ENCODE measurements at places on chromosomes 7 and 10.

- no peak for DNase-seq
Observed at GRCh38 chr10:36670621-36671402, 454.6 kb upstream of the ANKRD30A start.

- DNase-seq = no peak
Observed at GRCh38 chr7:68820321-68820720, 778.0 kb upstream of the AUTS2 start.

GRCh38 chr10:102596506-102596971 lies 47.7 kb upstream of the TRIM8 start:
- DNase-seq = peak; percentile 75

- DNase-seq = peak; percentile 66
Observed at GRCh38 chr10:88810196-88810961, 7.8 kb downstream of the LIPM start.

- DNase-seq = no peak
Observed at GRCh38 chr7:47331179-47331565, 250.7 kb downstream of the TNS3 start.

DNA sequence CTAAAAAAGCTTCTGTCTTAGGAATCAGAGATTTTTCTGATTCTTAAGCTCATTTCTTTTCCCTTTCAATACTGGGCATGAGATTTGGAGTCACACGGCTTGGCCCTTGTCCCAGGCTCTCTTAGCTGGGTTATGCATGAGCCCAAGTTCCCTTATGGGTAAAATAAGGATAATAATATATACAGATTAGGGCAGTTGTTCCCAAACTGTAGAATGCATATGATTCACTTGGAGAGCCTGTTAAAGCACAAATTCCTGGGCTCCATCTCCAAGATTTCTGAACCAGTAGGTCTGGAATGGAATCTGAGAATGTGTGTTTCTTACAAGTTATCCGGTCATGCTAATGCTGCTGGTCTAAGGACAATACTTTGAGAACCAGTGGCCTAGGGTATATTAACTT lies 154.0 kb downstream of the REEP3 start:
- DNase-seq = no peak

DNA sequence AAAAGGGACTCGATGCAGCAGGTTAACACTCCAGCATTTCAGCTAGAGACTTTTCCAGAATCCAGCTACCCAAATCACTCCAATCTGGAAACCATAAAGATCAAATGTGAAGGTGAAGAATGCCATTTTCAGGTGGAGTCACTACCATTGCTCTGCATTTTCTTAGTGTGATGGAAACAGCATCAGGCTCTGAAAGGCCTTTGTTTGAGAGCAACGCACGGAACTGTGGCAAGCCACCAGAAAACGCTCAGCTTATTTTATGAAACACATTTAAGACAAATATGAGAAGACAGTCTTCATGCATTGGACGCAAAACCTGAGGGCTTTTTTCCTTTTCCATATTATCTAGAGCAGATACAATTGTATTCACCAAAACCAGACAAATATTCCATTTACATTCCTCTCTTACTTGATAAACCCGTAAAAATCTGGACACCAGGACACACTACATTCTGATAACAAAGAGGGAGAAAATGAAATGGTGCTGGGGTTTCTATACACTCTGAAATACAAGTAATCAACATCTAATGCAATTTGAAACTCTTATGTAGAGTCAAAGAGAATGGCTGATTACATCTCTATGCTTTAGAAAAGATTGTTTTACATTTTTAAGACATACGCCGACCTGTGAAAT lies 99.1 kb downstream of the NRP1 start:
- no peak for DNase-seq

GRCh38 chr10:77104459-77104980 lies 533.1 kb downstream of the KCNMA1 start:
- peak; percentile 48 for DNase-seq

DNA sequence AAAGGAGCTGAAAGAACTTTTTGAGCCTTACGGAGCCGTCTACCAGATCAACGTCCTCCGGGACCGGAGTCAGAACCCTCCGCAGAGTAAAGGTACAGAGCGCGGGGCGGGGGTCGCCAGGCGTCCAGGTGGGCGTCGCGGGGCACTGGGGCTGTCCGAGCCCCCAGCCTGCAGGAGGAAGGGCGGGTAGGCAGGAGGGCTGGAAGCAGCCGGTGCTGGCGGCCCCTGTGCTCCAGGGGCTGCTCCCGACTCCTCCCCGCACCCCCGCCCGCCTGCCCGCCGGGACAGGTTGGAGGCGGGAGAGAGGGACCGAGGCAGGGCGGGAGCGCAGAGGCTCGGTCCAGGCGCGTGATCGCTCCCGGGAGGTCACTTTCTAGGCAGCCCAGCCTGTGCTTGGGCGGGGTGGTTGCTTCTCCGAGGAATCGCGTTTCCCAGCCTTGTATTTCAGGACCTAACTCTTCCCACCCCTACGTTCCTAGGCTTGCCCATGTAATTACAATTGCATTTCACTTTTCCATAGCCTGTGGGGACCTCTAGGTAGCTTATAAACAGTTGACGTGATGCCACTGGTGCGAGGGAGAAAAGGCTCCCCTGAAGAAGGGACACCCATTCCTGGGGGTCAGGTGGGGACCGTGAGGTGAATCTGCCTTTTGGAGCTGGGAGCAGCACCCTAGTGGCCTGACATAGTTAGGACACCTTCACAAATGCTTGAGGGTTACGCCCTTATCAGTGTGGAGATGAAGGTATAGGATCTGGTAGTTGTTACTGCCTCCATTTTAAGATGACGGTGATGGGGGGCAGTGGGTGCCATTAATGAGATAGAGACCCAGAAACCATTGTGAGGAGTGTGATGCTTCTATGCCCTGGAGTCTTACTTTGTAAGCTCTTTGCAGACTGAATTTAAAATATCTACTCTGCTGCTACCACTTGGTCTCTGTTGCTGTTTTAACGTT lies 148.2 kb downstream of the CELF2 start:
- DNase-seq = peak; percentile 29

GRCh38 chr7:6477318-6477660 lies 29.5 kb upstream of the DAGLB start:
- no peak for DNase-seq

DNA sequence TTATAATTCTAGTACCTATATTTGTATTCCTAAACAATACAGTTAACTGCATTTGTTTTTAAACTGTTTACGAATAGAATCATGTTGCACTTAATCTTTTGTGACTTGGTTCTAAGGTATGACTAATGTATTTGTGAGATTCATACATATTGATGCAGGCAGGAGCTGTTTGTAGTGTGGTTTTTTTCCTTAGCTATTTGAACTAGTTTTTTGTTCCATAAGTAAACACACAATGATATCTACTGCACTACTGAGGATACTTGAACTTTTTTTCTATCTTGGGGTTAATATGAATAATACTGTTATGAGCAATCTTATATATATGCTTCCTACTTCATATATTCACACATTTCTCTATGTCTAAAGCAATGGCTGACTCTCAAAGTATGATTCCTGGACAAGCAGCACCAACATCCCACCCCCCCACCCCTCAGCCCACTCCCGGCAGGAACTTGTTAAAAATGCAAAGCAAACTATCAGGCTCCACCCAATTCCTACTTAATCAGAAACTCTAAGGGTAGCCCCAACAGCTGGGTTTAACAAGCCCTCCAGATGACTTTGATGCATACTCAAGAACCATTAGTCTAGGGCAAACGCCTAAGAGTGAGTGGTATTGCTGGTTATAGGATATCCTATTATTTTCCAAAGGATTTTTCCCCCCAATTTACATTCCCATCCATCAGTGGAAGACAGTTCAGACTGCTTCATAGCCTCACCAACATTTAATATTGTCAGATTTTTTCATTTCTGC lies 25.8 kb downstream of the BRAF start:
- DNase-seq = no peak

GRCh38 chr7:26664735-26665416 lies 199.5 kb downstream of the SKAP2 start:
- DNase-seq = peak; percentile 75

- DNase-seq = no peak
Observed at GRCh38 chr7:144650439-144650838, 185.4 kb downstream of the TPK1 start.

DNA sequence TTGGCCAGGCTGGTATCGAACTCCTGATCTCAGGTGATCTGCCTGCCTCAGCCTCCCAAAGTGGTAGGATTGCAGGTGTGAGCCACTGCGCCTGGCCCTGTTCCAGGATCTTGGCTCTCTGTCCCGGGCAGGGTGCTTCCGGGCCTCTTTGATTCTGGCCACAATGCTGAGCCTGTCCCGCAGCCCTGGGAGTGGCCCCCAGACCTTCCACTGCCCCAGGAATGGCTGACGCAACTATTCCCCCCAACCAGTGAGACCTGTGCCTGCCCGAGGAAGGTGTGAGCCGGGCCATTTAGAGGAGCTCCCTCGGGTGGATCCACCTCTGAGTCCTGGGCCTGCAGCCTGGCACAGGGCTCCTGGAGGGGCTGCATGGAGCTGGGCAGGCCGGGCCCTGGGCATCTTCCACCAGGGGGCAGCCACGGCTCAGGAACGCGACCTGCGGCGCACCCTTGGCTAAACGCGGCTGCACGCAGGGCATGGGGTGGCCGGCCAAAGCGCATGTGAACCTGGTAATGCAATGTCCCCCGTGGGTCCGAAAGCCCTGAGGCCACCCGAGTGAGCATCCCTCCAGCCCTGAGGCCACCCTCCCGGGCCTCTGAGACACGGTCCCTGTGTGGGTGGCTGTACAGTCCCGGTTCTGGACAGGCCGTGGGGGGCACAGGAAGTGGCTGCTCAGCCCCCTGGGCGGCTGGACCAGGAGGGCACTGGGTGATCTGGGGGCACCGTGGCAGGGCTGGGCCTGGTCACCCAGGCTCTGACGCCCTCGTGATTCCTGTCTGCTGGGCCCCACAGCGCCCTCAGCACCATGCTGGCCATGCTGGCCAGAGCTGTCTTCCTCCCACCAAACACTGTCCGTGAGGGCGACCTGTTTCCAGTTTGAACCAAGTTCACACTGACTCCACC lies 24.8 kb downstream of the GRIFIN start:
- DNase-seq = peak; percentile 82

- DNase-seq = no peak
Observed at GRCh38 chr10:68315582-68315981, 16.3 kb upstream of the HNRNPH3 start.

DNA sequence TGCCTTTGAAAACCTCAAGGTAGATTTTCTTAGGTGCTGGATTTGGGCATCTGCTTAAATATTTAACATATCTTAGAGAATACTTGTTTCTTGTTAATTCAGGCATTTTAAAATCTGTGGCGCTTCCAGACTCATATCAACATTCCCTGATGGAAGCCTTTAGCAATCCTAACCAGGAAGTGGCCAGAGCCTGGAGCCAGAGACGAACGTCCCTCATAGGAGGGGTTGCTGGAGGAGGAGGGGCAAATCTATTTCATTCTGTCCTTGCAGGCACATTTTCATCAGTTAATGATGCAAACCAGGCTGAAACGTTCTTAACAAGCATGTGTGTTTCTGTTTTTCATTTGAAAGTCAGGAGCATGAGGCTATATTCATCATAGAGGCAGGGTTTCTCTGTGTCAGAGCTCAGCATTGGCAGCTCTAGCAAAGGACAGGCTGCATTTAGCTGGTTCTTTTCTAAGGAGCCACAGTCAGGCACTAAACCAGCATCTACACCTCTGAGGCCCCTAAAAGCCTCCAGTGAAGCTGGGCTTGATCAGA lies 17.8 kb upstream of the IFIT2 start:
- DNase-seq = peak; percentile 91

DNA sequence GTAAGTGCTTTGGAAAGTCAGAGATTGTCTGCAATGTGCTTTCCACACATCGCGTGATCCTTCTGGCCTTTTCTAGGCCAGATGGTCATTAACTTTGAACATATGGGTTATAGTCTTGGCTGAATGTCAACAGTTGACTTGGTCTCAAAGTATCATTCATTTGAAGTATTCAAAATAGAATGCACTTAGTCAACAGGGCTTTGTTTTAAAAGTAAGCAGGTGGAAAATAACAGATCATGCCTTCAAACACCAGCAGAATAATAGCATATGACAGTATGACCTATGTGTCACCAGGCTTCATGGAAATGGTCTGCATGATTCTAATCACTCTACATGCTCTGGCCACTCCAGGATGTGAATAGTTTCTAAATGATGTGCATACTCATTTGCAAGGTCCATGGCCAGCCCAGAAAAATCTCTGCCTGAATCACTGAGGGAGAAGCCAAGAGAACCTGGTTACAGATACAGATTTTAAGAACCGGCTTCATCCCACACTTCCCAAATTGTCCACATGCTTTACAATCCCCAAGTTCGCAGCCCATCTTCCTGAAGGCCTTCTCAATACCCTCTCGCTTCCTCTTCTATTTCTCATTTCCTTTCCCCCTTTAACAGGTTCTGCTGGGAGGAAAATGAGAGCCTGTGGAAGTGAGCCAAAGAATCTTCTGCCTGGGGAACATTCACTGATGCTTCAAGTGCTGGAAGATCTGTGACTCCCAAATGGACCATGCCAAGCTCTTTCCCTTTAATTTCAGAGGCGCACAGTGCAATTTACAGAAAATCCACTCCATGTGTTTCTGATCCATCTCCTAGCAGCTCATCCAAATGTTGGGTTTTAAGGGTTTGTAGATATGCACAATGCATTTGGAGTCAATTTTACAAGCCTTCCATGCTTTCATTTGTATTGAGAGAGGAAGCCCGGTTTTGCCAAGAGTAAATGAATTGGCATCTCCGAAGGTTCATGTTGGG lies 122.8 kb upstream of the GDF10 start:
- DNase-seq = no peak

GRCh38 chr7:16991551-16991950 lies 109.8 kb upstream of the AGR3 start:
- DNase-seq = no peak

- DNase-seq = no peak
Observed at GRCh38 chr7:32241636-32242035, 171.4 kb upstream of the PDE1C start.

DNA sequence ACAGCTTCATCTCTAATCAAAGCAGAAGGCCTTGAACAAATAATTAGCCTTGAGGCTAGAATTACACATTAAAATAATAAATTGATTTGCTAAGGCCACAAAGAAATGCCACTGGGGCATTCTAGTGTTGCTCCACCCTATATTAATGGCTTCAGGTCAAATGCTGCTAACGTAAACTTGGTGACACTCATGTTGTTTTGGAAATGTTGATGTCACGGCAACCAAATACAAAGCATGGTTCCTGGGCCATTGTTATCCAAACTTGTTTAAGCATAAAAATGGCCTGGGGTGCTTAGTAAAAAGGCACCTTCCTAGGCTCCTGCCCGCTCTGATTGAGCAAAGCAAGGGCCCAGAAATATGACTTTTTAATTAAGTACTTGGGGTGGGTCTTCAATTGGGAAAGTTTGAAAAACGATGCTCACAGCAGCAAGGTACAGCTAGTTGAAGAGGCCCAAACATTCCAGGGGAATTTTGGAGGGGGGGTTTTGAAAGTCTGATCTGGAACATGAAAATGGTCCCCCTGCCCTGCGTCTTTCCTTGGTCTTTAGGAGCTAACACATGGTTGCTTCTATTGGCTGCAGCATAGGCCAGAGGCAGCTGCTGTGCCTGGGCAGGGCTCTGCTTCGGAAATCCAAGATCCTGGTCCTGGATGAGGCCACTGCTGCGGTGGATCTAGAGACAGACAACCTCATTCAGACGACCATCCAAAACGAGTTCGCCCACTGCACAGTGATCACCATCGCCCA lies 67.8 kb downstream of the ABCC2 start:
- DNase-seq = no peak
